AML-193 (cell line): ENCODE measurements at places on chromosomes 5 and 9.

GRCh38 chr9:102069969-102070368 is 331.5 kb upstream of the GRIN3A start:
- DNase-seq: no peak

GRCh38 chr9:4862506-4863250 is 69.9 kb downstream of the RCL1 start:
- DNase-seq: no peak

- DNase-seq: no peak
Observed at GRCh38 chr5:35145012-35145411, 85.3 kb downstream of the PRLR start.

DNA sequence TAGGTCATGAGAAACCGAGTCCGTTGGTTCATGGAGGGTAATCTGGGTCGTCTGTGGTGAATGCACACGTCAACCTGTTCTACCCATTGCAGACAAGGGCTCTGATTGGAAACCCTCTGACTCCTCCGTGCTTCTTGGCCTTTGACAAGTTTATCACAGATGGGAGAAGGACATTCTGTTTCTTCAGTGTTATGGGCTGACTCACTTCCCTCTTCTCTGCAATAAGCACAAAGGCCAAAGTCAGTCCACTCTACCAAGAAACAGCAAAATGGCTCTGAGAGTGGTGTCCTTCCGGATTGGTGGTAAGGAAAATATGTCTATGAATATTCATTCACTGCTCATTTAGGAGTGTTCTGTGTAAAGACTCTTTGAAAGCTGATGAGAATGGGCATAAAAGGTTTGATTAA is 89.3 kb downstream of the FEM1C start:
- no peak for DNase-seq

- no peak for DNase-seq
Observed at GRCh38 chr5:10329446-10329819, 21.7 kb upstream of the CMBL start.

GRCh38 chr5:38465061-38465460 is 91.4 kb downstream of the LIFR start:
- no peak for DNase-seq

- DNase-seq: peak; percentile 65
Observed at GRCh38 chr9:113219186-113219936, 1.7 kb downstream of the FKBP15 start.
